ENCODE measurements at places on chromosomes 7 and 10.

GRCh38 chr10:60731134-60731885 is 47.0 kb upstream of the CDK1 start:
- DNase-seq = no peak

DNA sequence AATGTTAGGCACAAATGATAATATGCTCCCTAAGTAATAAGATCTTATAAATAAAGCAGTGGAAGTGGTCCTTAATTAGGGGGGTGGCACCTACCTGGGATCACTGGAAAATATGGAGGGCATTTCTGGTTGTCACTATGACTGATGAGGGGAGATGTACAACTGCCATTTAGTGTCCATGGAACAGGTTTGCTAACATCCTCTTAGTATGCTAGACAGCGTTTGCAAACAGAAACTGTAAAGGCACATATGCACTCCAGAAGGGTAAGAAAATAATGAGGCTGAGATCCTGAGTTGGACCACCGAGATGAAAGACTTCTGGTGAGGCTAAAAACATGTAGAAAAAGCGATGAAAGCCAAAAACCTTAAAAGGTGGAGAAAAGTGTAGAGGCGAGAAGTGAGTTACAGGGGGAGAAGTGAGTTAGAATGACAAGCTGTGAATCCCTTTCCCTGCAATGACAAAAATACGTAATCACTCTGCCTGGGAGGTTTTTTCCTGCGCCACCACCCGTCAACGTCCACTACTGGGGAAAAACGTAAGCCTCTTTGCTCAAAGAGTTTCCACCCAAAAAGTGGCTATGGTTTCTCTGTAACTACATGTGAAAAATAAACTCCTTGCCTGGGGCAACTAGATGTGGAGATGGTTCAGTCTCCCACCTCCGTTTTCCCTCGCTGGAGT is 767 bp downstream of the KRIT1 start:
- no peak for DNase-seq

DNA sequence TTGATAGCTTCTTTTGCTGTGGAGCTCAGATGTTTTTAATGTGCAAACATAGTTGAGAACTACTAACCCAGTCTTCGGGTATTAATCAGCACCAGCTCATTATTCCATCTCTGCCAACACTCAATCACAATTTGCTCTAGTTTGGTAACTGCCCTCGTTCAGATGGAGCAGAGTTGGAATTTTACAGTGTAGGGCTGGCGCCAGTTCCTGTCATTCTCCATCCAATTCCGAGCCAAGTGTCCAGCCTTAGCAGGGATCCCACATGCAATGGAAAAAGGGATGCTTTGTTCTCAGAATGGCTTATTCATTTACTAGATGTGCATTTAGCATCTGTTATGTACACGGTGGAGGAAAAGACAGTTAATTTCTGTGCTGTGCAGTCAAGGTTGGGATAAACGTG is 504.5 kb upstream of the GALNT17 start:
- DNase-seq = no peak

- no peak for DNase-seq
These were observed 16.3 kb upstream of the SH2B2 start for GRCh38 chr7:102270178-102270887.

DNA sequence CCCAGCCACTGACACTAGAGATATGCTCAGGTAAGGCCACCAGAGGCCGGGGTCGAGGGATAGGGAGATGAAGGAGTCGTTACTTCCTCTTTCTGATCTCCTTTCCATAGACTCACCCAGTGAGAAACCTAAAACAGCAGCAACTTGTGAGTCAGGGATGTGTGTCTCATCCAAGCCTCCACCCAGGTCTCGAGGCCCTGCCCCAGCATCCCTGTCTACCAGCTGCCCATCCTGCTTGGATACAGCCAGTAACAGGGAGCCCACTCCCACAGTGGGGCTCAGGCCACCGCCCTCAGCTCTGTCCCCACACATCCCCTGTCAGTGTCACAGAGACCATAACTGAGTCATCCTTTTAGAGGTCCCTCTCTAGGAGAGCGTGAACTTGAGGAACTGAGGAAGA is 49.6 kb upstream of the CHST15 start:
- DNase-seq = peak; percentile 31
